ENCODE measurements at places on chromosomes 5 and 9.

- no peak for DNase-seq
Measured at GRCh38 chr9:135857843-135858242, 49.5 kb downstream of the CAMSAP1 start.

GRCh38 chr9:70442328-70442848, 27.9 kb upstream of the KLF9 start:
- DNase-seq = no peak

- no peak for DNase-seq
Measured at GRCh38 chr5:169811023-169811422, 169.3 kb downstream of the INSYN2B start.

DNA sequence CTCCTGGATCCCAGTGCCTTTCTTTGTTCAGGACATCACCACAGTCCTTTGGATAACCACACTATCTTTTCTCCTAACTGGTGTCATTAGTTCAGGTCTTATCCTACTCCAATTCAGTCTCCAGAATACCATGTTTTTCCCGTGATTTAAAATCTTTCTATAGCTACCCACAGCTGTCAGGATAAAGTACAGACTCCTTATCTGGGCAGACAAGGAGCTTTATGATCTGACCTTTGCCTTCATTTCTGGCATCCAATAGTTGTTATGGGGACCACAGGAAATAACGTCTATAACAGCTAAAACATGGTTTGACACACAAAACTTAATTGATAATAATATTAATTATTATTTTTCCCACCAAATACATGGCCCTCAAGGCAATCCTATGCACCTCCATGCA, 125.6 kb downstream of the ARL15 start:
- no peak for DNase-seq

DNA sequence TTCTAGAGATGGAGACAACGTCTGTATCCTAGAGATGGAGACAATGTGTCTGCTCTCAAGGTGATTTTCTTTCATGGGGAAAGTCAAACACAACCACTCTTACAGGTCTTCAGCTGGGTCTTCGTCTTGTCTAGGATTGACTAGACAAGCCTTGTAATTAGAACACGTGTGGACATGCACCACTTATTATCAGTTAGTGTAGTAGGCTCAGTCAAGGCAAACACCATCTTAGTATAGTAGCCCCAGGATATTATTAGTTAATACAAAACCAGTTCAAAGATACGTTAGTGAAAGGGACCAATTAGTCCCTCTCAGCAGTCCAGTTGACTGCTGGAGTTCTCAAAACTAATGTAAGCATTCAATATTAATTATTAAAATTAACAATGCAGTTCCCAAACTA, 15.1 kb upstream of the CCL28 start:
- DNase-seq = no peak

DNA sequence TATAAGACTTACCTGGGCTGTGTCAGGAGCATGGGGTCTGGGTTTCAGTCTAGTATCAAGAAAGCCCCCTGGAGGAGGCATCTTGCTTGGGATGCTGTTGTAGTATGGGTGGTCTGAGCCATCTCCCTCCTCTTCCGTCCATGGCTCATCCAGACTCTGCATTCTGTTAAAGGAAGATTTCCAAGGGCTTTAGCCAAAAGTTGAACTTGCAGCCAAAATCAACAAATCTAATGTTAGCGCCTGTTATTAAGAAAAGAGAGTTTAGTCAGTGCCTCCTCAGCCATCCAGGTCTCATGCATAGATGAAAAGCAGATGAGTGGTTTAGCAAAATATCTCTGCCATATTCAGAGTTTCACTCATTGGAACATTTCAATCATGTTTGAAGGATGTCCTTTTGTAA, 55.6 kb downstream of the S1PR3 start:
- no peak for DNase-seq

- peak; percentile 16 for DNase-seq
Measured at GRCh38 chr5:82277613-82277986, 554 bp downstream of the RPS23 start.

DNA sequence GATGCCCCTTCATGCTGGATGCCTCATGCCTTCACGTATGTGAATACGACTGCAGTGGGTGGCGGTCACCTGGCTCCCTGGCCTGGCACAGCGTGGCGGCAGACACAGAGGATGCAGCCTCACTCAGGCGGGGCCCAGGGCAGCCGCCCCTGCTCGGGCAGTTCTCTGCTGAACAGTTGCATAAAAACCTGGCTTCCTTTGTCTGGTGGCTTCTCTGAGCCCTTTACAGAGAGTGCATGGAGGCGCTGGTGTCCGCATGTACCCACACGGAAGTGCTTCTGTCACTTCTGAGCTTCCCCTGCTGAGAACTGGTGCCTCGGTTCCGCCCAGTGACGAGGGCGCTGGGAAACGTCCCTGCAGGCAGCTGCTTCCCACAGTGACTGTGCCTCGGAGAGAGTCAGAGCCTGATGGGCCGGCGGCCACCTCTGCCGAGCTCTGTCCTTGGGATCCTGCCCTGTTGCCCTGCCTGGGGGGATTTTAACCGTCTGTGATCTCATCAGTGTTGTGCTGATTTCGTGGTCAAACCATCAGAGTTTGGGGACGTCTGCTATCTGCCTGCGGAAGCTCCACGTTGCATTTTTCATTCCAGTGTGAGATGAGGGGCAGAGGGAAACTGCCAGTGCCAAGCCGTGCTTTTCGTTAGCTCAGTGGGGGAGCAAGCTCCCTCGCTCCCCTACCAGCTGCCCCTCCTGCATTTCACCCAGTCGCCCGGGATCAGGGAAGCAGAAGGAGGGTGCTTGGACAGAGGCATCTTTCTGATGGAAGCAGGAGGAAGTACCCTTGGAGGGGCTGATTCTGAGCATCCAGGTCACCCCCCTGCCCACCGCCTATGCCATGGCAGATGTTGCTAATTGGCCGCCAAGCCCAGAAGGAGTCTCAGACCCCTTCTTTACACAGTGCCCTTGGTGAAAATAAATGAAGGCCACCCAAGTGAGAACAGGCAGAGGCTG, 153.0 kb upstream of the COL5A1 start:
- no peak for DNase-seq

DNA sequence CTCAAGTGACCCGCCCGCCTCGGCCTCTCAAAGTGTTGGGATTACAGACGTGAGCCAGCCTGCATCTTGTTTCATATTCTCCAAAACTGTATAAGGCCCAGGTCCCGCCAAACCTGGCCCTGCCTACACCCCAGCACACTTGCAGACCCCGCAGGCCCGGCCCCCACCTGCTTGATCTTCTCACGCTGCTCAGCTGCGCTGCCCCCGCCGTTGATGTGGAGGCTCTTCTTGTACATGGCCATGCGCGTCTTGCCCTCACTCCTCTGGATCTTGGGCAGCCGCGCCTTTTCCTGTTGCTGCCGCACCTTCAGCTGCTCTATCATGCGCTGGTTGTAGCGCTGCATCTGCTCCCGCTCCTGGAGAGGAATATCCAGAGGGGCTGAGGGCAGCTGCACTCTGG, 49.0 kb upstream of the FBXW11 start:
- DNase-seq = no peak

GRCh38 chr9:95131023-95131943, 186.2 kb downstream of the FANCC start:
- DNase-seq = peak; percentile 71

GRCh38 chr5:112878760-112879159, 17.7 kb downstream of the SRP19 start:
- DNase-seq = no peak

- DNase-seq = no peak
Measured at GRCh38 chr5:137016783-137017324, 482.3 kb downstream of the SPOCK1 start.

- peak; percentile 36 for DNase-seq
Measured at GRCh38 chr5:107486489-107486888, 184.2 kb downstream of the EFNA5 start.

DNA sequence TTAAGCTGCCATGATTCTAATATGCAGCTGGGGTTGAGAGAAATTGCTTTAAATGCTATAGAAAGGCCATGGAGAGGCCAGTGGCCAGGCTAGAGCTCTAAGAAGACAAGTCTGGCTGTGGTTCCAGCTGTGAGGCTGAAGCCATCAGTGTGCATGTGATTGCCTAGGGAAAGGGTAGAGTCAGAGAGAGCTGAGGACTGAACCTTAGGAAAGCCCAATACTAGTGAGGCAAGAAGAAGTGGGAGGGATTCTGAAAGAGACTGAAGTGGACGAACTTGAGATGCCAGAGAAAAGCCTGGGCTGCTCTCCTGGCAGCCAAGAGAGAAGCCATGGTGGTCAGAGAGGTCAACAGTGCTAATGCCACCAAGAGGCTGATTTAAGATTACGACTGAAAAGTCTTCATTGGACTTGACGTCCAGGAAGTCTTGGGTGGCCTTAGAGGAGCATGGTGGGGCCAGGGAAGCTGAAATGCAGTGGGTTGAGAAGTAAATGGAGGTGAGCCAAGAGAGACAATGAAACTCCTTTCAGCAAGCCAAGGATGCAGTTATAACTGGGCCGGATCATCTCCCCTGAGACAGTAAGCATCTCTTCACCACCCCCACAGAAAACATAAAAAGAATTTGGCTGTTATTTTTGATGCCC, 133.2 kb downstream of the TMEM174 start:
- DNase-seq = no peak

- no peak for DNase-seq
Measured at GRCh38 chr5:167949435-167949834, 342.0 kb upstream of the WWC1 start.

DNA sequence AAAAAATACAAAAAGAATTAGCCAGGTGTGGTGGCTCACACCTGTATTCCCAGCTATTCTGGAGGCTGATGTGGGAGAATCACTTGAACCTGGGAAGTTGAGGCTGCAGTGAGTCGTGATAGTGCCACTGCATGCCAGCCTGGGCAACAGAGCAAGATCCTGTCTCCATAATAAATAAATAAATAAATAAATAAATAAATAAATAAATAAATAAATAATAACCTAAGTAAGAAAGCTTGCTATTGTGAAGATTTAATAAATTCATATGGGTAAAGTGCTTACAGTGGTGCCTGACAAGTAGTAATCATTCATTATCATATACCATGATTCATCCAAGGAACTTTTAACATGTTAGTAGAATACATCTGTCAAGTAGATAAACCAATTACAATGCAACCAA, 13.4 kb downstream of the SVEP1 start:
- DNase-seq = no peak

GRCh38 chr5:55372130-55372925, 64.5 kb downstream of the MTREX start:
- DNase-seq = no peak

- no peak for DNase-seq
Measured at GRCh38 chr5:74370168-74370567, 270.4 kb downstream of the ENC1 start.

GRCh38 chr9:132239518-132239917, 77.7 kb downstream of the NTNG2 start:
- DNase-seq = peak; percentile 28

DNA sequence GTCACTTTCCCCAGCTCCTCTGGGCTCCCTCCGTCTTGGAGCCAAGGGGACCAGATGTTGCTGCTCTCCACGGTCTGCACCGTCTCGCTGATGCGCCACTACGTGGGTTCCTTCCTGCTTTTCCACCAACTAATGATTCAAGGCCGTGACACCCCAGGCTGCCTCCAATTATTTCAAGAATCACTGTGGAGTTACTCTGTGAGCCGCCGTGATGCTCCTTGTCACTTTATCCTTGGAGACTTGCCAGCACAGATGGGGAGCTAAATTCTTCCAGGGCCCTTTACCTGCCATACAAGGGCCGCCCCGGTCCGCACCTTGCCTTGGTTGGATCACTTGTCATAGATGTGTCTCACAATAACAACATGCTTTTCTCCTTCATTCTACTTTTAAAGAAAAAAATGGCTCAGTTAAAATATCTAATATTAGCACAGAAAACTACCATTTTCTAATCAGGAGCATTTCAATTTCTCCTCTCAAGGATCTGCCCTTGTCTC, 202.0 kb downstream of the FSTL4 start:
- no peak for DNase-seq

DNA sequence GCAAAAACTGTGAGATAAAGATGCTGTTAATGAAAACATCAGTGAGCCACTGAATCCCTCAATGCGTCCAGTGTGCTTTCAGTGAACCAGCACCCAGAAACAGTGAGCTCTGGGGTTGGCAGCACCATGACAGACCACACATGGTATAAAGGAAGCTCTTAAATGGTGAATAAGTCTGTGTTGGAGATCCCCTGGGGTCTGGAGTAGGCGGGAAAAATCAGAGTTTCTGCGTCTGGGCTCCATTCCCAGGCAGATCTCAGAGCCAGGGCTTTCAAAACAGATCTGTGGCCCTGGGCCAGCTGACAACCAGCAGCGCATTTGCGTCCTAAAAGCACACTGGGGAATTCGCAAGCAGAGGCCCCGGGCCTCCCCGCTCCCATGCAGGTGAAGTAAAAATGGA, 233.5 kb downstream of the FRMD3 start:
- no peak for DNase-seq

GRCh38 chr5:59660737-59661136, 232.8 kb downstream of the PDE4D start:
- DNase-seq = peak; percentile 24

- no peak for DNase-seq
Measured at GRCh38 chr5:176725521-176726280, 78.4 kb downstream of the TSPAN17 start.

DNA sequence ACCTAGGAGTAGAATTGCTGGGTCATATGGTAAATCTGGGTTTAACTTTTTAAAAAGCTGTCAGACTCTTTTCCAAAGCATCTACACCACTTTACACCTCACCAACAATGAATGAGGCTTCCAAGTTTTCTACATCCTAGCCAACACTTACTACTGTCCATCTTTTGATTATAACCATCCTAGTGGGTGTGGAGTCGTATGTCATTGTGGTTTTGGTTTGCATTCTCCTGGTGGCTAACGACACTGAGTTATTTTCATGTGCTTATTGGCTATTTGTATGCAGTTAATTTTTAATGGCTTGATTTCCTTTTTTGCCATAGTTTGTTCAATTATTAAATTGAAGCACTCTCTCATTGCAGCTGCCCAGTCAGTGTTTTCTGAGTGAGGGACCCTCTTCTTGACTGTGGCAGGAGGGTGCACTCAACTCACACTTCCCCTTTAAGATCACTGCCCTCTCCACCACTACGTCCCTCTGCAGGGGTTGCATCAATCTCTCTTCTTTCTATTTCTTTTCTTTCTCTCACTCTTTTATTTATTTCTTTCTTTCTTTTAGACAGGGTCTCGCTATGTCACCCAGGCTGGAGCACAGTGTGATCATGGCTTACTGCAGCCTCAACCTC, 182.3 kb downstream of the C9orf152 start:
- no peak for DNase-seq

DNA sequence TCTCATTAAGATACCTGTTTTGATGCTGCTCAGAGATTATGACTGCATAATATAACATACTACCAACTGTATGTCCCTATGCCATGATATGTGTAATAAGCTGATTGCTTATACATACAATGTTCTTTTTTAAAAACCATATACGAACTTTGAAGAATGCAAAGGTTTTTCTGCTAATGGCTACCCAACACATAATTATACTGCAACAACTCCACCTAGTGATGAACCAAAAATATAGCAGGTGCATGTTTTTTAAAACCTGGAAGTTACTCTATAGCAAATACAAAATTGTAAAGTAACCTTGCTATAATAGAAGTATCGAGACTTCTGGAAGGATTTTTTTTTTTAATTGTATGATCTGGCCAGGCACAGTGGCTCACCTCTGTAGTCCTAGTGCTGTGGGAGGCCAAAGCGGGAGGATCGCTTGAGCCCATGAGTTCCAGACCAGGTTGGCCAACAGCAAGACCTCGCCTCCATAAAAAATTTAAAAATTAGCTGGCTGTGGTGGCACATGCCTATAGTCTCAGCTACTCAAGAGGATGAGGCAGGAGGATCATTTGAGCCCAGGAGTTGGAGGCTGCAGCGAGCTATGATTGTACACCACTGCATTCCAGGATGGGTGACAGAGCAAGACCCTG, 49.1 kb downstream of the HOMER1 start:
- DNase-seq = peak; percentile 50
